ENCODE measurements at places on chromosomes 6 and 20. TPM values are rescaled to one million over a fixed set of nuclear protein-coding genes. Genes with fewer than 3 reads are reported as not detected.

Gene TRIM15
- not detected for total RNA-seq

Gene CFB
- total RNA-seq, result 28.7 TPM

Gene VGLL2
- not detected for total RNA-seq

Gene LAMA2
- 144 TPM for total RNA-seq

Gene FGD2
- total RNA-seq, result 16.2 TPM

Gene PRPH2
- total RNA-seq, result 1.2 TPM
